ENCODE measurements at places on chromosomes 7 and 10.
A peak's percentile ranks its signal among the peaks of the same experiment; 100 is the strongest.

- DNase-seq = no peak
Observed at GRCh38 chr7:47542051-47542450, 39.9 kb downstream of the TNS3 start.

GRCh38 chr7:141674171-141674671 is 27.7 kb downstream of the DENND11 start:
- no peak for DNase-seq

GRCh38 chr7:45590679-45591057 is 16.5 kb downstream of the ADCY1 start:
- DNase-seq = no peak

DNA sequence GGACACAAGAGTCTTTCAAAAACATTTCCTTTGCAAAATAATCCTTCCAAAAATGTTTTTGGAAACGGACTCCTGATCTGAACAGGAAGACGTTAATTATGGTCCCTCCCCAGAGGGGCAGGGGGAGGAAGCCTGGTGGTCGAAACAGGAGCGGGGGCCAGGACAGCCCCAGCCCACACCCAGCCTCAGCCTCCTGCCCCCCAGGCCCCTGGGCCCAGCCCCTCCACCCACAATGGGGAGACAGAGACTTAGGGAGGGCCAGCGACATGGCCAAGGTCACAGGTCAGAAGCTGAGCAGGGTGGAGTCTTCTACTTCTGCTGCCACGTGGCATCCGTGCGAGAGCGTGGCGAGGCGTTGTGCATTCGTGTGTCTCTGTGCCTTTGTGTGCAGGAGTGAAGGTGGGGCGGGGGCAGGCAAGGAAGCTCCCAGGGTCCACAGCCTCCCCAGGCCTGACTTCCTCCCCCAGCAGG is 14.0 kb upstream of the GRIFIN start:
- no peak for DNase-seq

- no peak for DNase-seq
Observed at GRCh38 chr10:79353726-79354125, 6.5 kb downstream of the PPIF start.

DNA sequence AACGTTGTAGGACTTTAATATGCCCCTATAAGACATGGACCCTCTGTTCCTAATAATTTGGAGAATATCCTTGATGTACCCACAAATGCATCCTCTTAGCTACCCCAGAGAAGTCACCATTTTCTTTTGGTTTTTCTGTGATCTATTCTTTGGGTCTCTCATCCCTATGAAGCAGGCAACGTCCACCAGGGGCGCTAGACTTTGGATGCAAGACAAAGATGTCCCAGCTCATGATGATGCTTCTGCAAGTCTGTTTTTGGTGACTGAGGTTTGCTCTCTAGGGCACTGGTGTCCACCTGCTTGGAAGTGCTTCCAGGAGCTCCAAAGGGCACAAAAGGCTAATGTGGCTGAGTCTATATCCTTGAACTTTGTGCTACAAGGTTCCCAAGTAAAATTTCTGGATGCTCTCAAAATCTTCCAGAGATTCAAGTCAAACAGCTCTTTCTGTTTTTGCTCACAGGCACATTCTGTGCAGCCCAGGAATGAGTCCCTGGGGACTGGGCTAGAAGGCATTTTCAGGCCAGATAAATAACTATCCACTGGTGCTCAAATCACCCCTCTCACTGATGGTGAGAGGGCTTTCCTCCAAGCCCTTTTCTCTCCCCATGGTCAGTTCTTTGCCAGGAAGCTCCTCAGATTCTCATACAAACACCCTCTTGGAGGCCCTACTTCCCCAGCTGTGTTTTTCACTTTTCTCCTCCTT is 166.4 kb downstream of the C7orf25 start:
- peak; percentile 62 for DNase-seq

DNA sequence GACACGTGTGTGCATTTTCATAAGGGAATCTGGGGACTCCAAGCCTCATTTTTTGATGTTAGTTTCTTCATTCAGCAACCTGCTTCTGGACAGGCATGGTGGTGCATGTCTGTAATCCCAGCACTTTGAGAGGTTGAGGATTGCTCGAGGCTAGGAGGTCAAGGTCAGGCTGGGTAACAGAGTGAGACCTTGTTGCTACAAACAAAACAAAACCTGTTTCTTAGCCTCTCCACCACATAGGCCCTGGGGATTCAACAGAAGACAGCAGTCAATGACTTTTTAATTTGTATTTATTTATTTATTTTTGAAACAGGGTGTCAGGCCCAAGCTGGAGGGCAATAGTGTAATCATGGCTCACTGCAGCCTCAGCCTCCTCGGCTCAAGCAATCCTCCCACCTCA is 6.9 kb upstream of the CYTH3 start:
- no peak for DNase-seq

GRCh38 chr7:51067258-51067657 is 249.4 kb downstream of the COBL start:
- no peak for DNase-seq

DNA sequence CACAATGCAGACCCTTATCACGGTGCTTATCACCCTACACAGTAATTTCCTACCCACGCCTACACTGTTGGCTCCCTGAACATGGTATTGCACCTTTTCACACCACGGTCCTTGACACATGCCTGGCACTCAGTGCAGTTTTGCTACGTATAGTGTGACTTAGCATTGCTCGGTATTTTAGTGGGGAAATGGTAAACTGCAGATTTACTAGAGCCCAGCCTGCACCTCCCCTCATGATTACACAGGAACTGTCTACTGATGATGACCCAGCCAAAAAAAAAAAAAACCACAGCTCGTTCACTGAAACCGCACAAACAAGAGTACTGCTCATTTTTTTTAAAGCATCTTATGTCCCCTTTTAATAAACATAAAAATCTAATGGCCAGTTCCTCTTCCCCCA is 124.2 kb upstream of the ZNF746 start:
- no peak for DNase-seq

GRCh38 chr10:30915146-30915545 is 116.5 kb downstream of the ZNF438 start:
- DNase-seq = peak; percentile 53

DNA sequence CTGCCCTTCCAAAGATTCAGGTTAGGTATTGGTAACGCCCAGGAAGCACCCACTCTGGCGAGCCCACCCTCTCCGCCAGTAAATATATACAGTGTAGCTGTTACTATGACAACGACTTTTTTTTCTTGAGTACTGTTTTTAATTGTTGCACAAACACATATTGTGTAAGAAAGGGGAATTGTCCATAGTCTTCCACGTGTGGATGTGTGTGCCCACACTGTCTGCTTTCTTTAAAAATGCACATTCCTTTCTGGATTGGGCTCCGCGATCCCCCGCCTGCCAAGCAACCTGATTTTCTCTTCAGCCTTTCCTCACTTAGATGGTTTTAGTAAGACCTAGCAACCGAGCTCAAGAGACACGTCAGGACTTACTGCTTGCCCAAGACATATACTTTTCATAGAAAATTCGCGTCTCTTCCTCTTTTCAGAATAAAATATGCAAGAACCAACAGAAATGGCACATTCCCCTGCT is 247.8 kb downstream of the EBF3 start:
- DNase-seq = peak; percentile 51

All from NB4 (cell line).